Glomerular endothelial cell (primary cell): ENCODE measurements at places on chromosomes 13 and 19.

GRCh38 chr13:44425815-44426078, 52.1 kb downstream of the SERP2 start:
- DNase-seq = no peak

DNA sequence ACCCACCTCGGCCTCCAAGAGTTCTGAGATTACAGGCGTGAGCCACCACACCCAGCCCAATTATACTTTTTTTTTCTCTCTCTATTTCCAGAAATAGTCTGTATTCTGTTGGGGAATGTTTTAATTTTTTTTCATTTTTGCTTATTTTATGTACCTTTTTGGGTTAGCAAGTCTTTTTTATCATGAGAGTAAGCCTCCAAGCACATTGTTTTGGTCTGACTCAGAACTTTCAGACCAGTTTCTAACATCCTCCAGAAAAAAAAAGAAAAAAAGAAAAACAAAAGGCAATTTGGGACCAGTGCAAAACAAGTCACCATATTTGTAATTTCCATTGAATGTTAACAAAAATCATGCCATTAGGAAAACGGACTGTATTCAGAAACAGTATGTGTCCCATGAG, 1465.5 kb downstream of the SLITRK5 start:
- DNase-seq = no peak

- DNase-seq = no peak
Observed at GRCh38 chr19:30391052-30391451, 18.9 kb downstream of the ZNF536 start.

GRCh38 chr19:32219881-32220472, 125.4 kb upstream of the ZNF507 start:
- no peak for DNase-seq

DNA sequence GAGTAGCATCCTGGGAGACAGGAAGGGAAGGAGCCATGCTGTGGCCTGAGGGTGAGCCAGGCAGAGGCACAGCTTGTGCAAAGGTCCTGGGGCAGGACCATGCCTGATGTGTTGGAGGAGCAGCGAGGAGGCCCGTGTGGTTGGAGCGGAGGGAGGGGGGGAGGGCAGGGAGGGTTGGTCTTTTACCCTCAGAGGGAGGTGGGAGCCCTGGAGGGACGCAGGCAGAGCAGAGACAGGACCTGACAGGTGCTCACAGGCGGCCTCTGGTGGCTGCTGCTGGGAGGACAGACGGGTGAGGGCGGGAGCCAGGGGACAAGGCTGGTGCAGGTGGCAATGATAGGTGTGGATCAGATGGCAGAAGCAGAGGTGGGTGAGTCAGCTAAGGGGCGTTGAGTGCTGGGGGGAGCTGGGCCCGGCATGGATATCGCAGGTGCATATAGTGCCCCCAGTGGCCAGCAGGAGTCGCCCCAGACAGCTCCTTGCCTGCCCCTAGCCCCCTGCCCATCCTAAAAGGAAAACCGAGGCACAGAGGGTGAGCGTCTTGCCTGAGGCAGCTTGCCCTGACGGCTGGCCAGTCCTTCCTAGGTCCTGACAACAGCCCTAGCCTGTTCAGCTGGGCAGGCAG, 9.8 kb upstream of the GNA15 start:
- DNase-seq = no peak

DNA sequence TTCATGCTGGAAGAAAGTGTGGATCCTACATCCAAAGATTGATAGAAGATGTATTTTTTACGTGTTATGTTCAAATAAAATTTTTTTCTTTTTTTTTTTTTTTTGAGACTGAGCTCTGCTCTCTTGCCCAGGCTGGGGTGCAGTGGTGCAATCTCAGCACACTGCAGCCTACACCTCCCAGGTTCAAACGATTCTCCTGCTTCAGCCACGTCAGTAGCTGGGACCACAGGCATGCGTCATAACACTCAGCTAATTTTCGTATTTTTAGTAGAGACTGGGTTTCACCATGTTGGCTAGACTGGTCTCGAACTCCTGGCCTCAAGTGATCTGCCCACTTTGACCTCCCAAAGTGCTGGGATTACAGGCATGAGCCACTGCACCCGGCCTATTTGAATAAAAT, 65.7 kb downstream of the KLF12 start:
- DNase-seq = no peak

DNA sequence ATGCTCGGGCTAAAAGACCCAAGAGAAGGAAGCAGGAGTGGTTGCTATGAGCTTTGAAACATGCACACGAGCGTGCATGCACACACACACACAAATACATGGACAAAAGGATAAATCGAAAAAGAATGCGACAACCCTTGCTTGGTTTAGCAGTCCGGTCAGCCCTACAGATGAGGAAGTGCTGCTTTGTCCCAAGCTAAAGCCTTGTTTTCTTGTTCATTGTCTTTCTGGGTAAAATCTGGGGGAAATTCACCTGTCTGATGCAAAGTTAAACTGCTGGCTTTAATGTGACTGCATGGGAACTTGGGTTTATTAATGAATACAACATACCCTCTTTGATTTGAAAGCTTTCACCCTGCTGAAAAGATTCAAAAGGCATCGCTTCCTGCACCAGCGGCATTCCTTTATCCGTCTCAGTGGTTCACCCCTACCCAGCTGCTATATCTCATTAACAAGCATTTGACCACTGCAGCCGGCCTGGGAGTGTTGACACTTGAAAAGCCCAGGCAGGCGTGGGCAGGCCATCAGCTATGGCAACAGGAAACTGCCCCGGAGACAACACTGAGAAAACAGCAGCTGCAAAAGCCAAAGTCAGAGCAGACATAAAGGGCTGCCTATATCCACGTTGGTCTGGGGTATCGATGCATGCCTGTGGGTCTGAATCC, 301.7 kb downstream of the NDFIP2 start:
- no peak for DNase-seq

GRCh38 chr19:33698576-33699435, 77.1 kb downstream of the CHST8 start:
- DNase-seq = no peak
